ENCODE measurements at places on chromosomes 5 and 9. TPM values are rescaled to one million over a fixed set of nuclear protein-coding genes. Genes with fewer than 3 reads are reported as not detected.

TGFBI gene
- 554 TPM for total RNA-seq

IL3 gene
- total RNA-seq: not detected

SVEP1 gene
- total RNA-seq: 9.8 TPM

EGFLAM gene
- total RNA-seq: 2.1 TPM

FGFR4 gene
- 0.12 TPM for total RNA-seq

BNC2 gene
- total RNA-seq: 29.6 TPM

TRIM36 gene
- 0.12 TPM for total RNA-seq

PRSS3 gene
- 8.0 TPM for total RNA-seq

STK32A gene
- total RNA-seq: 0.82 TPM

CDC20B gene
- not detected for total RNA-seq

KIF20A gene
- total RNA-seq: 17.1 TPM

GHR gene
- total RNA-seq: 2.0 TPM

PCDHGB5 gene
- total RNA-seq: 16.9 TPM

PAPPA gene
- total RNA-seq: 62.5 TPM

SLC31A1 gene
- 21.0 TPM for total RNA-seq

RNF38 gene
- total RNA-seq: 7.3 TPM

KCNIP1 gene
- not detected for total RNA-seq

CSNK1A1 gene
- 399 TPM for total RNA-seq

C5orf52 gene
- not detected for total RNA-seq

IRX1 gene
- total RNA-seq: 4.4 TPM

FAXDC2 gene
- 2.0 TPM for total RNA-seq

SLC36A3 gene
- total RNA-seq: not detected

SPATA6L gene
- total RNA-seq: 0.23 TPM

DCANP1 gene
- total RNA-seq: not detected

AQP7 gene
- 1.6 TPM for total RNA-seq

FOXD4 gene
- total RNA-seq: 0.23 TPM

RHOBTB3 gene
- 180 TPM for total RNA-seq

RETREG1 gene
- 0.45 TPM for total RNA-seq

ETF1 gene
- 51.6 TPM for total RNA-seq

SLC6A7 gene
- not detected for total RNA-seq

NUDT12 gene
- 10.3 TPM for total RNA-seq

SMIM32 gene
- total RNA-seq: not detected

ADAMTS2 gene
- 67.2 TPM for total RNA-seq

INSL4 gene
- not detected for total RNA-seq

ANXA2R gene
- 1.4 TPM for total RNA-seq

CEL gene
- total RNA-seq: 0.15 TPM

PCDHAC1 gene
- 0.35 TPM for total RNA-seq

SPOCK1 gene
- total RNA-seq: 727 TPM

NUTM2G gene
- total RNA-seq: not detected

BDP1 gene
- 10.1 TPM for total RNA-seq

TRAF1 gene
- 1.6 TPM for total RNA-seq

PCDHB13 gene
- 0.59 TPM for total RNA-seq

TMEM267 gene
- total RNA-seq: 9.4 TPM

PHYHD1 gene
- 6.1 TPM for total RNA-seq

PGM5 gene
- total RNA-seq: 44.2 TPM

ELAVL2 gene
- total RNA-seq: under 0.01 TPM

FST gene
- 38.1 TPM for total RNA-seq

CTXN3 gene
- total RNA-seq: not detected

GABRG2 gene
- total RNA-seq: not detected

All from smooth muscle cell of the coronary artery (primary cell).